Fibroblast of skin of right biceps (primary cell): ENCODE measurements at places on chromosomes 5 and 9.

- no peak for DNase-seq
Observed at GRCh38 chr9:135791431-135792267, 89.7 kb downstream of the KCNT1 start.

DNA sequence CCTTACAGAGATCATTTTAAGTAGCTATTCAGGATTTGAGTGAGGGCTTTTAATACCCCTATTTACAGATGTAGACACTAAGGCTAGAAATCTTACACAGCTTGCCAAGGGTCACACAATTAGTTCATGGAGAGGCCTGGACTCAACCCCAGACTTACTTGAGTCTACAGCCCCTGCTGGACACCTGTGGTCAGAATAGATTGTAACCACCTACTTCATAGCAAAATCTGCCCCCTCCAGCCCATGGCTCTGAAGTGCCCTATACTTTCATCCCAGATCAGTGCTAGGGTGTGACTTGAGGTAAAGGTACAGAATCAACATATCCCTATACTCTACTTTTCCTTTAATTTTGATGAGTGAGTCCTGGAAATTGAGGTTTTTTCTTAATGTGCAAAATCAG lies 291.3 kb downstream of the ADGRV1 start:
- DNase-seq: no peak

- no peak for DNase-seq
Observed at GRCh38 chr9:31783491-31783890, 601.0 kb upstream of the ACO1 start.

DNA sequence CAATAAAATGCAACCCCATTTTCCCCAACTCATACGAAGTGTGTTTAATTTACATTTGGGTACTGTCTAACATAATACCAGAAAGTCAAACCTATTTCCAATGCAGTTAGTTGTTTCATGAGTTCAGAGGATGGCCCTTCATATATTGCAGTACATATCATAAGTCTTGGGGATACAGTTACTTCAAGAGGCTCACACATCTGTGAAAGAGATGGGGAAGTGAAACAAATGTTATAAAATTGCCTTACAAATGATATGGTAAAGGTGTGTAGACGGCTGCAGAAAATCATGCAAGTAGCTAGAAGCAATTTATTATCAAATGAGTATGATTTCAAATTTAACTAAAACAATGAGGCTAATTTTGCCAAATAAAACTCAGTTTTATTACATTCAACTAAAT lies 219.0 kb upstream of the CDH12 start:
- no peak for DNase-seq

GRCh38 chr5:41707853-41708603 lies 162.2 kb downstream of the OXCT1 start:
- peak; percentile 51 for DNase-seq

DNA sequence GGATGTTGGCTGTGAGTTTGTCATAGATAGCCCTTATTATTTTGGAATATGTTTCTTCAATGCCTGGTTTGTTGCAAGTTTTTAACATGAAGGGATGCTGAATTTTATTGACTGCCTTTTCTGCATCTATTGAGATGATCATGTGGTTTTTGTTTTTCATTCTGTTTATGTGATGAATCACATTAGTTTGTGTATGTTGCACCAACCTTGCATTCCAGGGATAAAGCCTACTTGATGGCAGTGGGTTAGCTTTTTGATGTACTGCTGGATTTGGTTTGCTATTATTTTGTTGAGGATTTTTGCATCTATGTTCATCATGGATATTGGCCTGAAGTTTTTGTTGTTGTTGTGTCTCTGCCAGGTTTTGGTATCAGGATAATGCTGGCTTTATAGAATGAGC lies 225.6 kb downstream of the PCSK1 start:
- no peak for DNase-seq

- no peak for DNase-seq
Observed at GRCh38 chr5:17374973-17375742, 122.9 kb upstream of the TAF11L2 start.
